CD4-positive, alpha-beta T cell (primary cell): ENCODE measurements at places on chromosomes 6 and 20. TPM values are rescaled to one million over a fixed set of nuclear protein-coding genes. Genes with fewer than 3 reads are reported as not detected.

Gene AIF1
- total RNA-seq, result 31.8 TPM

Gene DNAH8
- not detected for total RNA-seq

Gene FAM210B
- total RNA-seq, result 14.7 TPM

Gene BEND6
- total RNA-seq, result not detected

Gene SALL4
- total RNA-seq, result 0.05 TPM

Gene KCNQ5
- total RNA-seq, result 2.1 TPM

DNA sequence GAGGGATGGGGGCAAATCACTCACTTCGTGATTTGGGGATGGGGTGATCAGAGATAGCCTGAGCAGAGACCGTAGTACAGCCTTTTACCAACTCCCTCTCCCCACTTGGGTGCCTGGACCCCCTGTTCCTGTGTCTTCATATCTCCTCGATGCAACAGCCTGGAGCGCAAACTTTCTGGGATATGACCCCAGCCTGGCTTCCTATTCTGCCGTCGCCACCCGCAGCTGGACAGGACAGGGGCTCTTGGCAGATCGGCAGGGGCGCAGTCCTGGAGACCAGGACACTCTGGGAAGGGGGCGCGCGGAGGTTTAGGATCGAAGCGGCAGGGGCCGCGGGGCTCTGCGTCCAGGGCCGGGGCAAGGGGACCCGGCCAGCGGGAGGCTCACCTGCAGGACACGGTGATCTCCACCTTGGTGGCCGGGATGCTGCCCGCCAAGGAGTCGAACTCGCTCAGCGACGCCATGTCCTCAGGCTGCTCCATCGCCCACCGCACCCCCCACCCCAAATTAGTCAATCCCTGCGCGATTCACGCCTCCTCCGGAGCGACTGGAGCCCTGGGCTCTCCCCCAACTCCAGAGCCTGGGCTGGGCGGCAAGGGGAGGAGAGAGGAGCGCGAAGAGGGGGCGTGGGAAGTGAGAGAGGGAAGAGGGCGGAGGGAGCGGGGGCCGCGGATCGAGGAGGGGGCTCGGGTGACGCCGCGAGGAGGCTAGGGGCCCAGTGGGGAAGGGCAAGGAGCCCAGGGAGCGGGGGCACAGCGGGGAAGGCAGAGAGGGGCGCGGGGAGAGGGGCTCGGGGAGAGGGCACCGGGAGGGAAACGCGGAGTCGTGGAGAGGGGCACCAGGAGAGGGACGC is at the start of gene CPNE5:
Gene CPNE5 (minus strand): TSS at position 549 of the 853 bp plus-strand sequence. CDS start 67 bp downstream, at position 482.
- peak within 1 kb of the TSS; percentile 48 for H3K4me3 ChIP-seq
- no peak within 1 kb of the TSS for H3K27ac ChIP-seq
- no peaks in the 10 kb centered on the region for H3K36me3 ChIP-seq
- DNase-seq, result no peak
- H3K27me3 ChIP-seq, result peaks cover 30% of the 10 kb centered on the region

DNA sequence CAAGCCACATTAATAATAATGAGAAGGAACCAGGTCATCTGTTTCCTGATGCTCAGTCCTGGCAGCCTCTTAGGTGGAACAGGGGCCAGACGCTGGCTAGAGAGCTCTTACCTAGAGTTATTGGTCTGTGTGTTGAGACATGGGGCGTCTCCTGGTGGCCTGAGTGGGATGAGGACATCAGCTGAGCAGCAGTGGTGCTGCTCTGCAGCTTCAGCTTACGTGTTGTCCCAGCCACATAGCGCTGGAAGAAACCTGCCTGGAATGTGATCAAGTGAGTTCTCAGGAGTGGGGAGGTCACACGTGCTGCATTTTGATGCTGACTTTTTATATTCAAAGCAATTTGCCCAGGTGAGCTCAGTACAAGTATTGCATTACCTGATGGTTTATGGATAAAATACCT is 355.4 kb downstream of the CDH26 start:
- no peaks in the 10 kb centered on the region for H3K27me3 ChIP-seq
- no peaks in the 10 kb centered on the region for H3K36me3 ChIP-seq
- no peaks in the 10 kb centered on the region for H3K4me1 ChIP-seq
- DNase-seq, result no peak
- H3K27ac ChIP-seq, result no peak overlapping the region
- no peak overlapping the region for H3K4me3 ChIP-seq

- peak within 1 kb of the TSS; percentile 47 for H3K4me3 ChIP-seq
- H3K4me1 ChIP-seq, result peaks cover 15% of the 10 kb centered on the region
- peaks cover 21% of the 10 kb centered on the region for H3K27me3 ChIP-seq
- H3K27ac ChIP-seq, result no peak within 1 kb of the TSS
These were observed at the start of gene L3MBTL1 for GRCh38 chr20:43507150-43508080. L3MBTL1 (plus strand) TSS chr20:43507697; CDS start chr20:43513504, 5,807 bp downstream.

DNA sequence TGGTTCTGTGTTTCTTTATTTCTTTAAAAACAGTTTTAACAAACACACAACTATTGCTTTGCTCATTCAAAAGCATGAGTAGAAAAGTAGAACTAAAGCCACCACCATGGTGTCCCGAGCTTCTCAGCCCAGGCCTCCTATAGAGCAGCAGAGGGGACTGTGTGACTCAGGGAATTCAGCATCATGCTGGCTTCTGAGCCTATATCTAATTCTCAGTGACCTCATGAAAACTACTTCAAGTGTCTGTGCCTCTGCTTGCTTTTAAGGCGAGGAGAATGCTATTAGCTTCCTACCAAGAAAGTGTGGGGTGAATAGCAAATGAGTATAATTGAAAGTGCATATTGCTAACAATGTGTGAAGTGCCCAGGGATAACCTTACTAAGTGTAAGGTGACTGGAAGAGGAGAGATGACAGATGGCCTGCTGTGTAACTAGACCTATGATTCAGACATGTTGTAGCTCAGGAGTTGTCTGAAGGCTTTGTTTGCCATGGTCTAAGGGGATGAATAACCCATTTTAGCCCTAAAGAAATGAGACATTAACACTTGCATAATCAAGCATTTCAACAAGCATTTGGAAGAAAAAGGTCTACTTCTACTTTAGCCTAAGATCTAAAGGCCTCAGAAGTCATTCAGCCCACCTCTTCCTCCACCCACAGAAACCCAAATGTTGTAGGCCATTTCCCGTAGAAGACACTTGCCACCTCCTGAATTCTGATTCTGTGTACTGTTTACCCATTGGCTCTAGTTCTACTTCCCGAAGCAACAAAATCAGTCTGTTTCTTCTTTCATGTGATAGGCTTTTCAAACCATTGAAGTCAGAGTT is 121.5 kb upstream of the ARG1 start:
- no peaks in the 10 kb centered on the region for H3K27me3 ChIP-seq
- H3K27ac ChIP-seq, result no peak overlapping the region
- no peaks in the 10 kb centered on the region for H3K4me1 ChIP-seq
- H3K36me3 ChIP-seq, result no peaks in the 10 kb centered on the region
- no peak for DNase-seq

- no peak overlapping the region for H3K4me3 ChIP-seq
- DNase-seq, result no peak
- H3K27ac ChIP-seq, result no peak overlapping the region
- no peaks in the 10 kb centered on the region for H3K36me3 ChIP-seq
These were observed 34.7 kb upstream of the TOP1 start for GRCh38 chr20:40993794-40994540.

GRCh38 chr6:90184334-90185298 is 112.0 kb downstream of the BACH2 start:
- no peak overlapping the region for H3K4me3 ChIP-seq
- H3K4me1 ChIP-seq, result peaks cover 26% of the 10 kb centered on the region
- DNase-seq, result no peak
- H3K27ac ChIP-seq, result no peak overlapping the region

DNA sequence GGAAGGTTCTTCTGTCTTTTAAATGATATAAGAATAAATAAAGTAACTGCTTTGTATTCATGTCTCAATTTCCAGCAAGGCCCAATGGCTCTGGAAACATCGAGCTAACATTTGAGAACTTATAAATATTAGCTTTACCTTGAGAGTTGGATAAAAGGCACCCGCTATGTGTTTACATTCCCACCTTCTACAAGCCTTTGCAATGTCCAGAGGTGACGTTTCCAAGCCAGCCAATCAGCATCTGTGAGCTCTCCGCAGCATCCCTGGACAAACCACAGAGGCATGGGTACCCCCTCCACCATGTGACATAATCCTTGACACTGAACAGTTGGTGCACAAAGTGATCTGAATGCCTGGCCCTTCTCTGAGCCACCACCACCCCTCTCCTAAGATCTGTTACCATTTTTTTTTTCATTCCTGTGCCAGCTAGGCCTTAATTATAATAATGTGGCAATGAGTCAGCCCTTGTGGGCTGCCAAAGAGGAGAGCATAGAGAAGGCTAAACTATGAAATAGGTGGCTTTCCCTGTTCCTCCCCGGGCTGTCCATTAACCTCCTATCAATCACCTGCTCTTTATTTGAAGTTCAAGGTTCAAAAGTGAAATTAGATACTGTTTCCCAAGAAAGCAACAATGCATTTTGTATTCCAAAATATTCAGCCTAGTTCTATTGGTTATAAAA is 4.1 kb downstream of the CBLN4 start:
- no peak overlapping the region for H3K4me3 ChIP-seq
- H3K36me3 ChIP-seq, result no peaks in the 10 kb centered on the region
- no peaks in the 10 kb centered on the region for H3K4me1 ChIP-seq
- no peak for DNase-seq

GRCh38 chr20:21801193-21801592 is 95.7 kb downstream of the PAX1 start:
- H3K36me3 ChIP-seq, result no peaks in the 10 kb centered on the region
- H3K27ac ChIP-seq, result no peak overlapping the region
- H3K4me3 ChIP-seq, result no peak overlapping the region
- no peaks in the 10 kb centered on the region for H3K4me1 ChIP-seq
- no peaks in the 10 kb centered on the region for H3K27me3 ChIP-seq

DNA sequence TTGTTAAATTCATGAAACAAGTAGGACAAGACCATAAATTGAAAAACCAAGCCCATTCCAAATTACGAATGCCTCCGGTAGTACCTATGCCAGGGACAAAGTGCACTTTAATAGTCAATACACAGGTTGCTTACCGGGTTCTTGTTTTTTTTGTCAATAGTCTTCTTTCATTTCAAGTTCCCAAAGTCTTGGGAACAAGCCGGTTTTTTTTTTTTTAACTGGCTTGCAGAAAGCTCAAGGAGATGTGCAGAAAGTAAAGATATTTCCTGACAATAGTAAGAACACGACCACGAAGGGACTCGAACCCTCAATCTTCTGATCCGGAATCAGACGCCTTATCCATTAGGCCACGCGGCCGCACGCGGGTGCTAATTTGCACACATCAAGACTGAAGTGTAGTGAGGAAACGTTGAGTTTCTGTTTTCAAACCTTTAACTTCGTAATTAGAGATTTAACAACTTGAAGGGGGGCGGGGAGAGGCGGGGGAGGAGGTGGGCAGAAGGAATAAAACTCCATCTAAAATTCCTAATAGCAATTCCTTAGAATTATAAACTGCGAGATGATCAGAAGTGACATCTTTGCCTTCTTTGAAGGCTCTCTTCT is 181.0 kb downstream of the TRIM27 start:
- H3K36me3 ChIP-seq, result no peaks in the 10 kb centered on the region
- H3K4me3 ChIP-seq, result no peak overlapping the region
- no peak for DNase-seq
- no peak overlapping the region for H3K27ac ChIP-seq
- no peaks in the 10 kb centered on the region for H3K4me1 ChIP-seq

DNA sequence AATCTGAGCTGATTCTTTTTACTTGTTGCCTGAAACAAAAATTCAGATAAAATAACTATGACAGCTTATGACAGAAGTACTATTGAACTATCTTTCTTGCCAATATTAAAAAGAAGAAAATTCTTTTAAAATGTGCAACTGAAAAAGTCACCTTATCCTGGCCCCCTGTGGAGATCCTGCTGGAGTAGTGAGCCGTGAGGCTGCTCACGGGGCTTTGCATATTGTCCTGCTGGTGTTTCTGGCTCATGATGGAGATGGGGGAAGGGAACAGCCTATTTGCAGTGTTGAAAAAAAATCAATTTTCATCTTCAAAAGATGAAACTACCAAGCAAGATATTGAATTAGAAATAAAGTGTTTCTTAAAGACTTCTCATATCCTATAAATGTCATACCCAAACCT is 216.0 kb downstream of the SAMD5 start:
- H3K36me3 ChIP-seq, result no peaks in the 10 kb centered on the region
- H3K4me3 ChIP-seq, result no peak overlapping the region
- no peak overlapping the region for H3K27ac ChIP-seq
- no peak for DNase-seq
- H3K4me1 ChIP-seq, result no peaks in the 10 kb centered on the region

- no peak overlapping the region for H3K27ac ChIP-seq
- H3K4me3 ChIP-seq, result no peak overlapping the region
- H3K36me3 ChIP-seq, result no peaks in the 10 kb centered on the region
- no peaks in the 10 kb centered on the region for H3K4me1 ChIP-seq
These were observed 102.6 kb downstream of the IBTK start for GRCh38 chr6:82144852-82145340.

GRCh38 chr20:50837532-50838321 is 42.9 kb downstream of the BCAS4 start:
- no peak overlapping the region for H3K27ac ChIP-seq
- no peaks in the 10 kb centered on the region for H3K4me1 ChIP-seq
- no peaks in the 10 kb centered on the region for H3K27me3 ChIP-seq
- no peak overlapping the region for H3K4me3 ChIP-seq
- DNase-seq, result no peak

GRCh38 chr6:138931660-138932059 is 56.4 kb downstream of the REPS1 start:
- no peak overlapping the region for H3K27ac ChIP-seq
- no peak overlapping the region for H3K4me3 ChIP-seq
- H3K4me1 ChIP-seq, result no peaks in the 10 kb centered on the region
- DNase-seq, result no peak
- peaks cover 39% of the 10 kb centered on the region for H3K36me3 ChIP-seq

GRCh38 chr6:145026267-145026679 is 709.0 kb downstream of the EPM2A start:
- H3K36me3 ChIP-seq, result no peaks in the 10 kb centered on the region
- no peaks in the 10 kb centered on the region for H3K27me3 ChIP-seq
- no peak overlapping the region for H3K27ac ChIP-seq
- DNase-seq, result no peak

- no peaks in the 10 kb centered on the region for H3K27me3 ChIP-seq
- no peaks in the 10 kb centered on the region for H3K4me1 ChIP-seq
- H3K4me3 ChIP-seq, result no peak overlapping the region
These were observed 150.8 kb downstream of the ASCC3 start for GRCh38 chr6:100730001-100730980.

DNA sequence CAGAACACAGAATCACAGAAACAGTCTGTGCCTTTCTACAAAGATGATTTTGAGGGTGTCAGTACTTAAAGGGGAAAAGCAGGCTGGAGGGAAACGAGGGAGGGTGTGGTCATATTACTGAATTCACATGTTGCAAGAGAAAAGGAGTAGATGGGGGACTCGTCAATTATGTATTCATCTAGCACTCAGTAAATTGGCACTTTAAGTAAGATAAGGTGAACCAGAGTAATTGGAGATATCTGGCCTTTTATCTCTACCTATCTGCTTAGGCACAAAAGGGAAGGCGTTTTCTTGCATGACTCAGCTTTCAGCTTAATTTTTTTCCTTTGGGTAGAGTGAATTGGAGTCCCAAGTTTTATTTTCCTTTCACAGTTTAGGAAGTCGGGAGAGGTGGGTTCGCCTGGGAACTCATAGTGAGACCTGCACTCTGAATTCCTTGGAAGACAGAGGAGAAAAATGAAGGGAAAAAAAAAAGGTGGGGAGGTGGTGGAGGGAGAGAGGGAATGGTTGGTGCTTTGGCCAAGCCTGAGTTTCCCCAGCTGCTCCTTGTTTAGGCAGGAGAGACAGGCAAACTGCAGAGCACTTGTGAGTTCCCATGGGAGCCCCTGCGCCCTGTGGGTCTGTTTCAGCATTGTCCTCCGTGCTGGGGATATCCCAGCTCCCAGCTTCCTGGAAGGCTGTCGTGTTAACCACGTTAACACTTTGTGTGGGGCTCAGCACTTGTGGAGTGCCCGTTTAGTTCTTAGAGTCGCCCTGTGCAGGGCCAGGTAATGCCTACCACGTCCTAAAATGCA is 19.7 kb upstream of the GTSF1L start:
- no peak overlapping the region for H3K4me3 ChIP-seq
- DNase-seq, result no peak
- H3K4me1 ChIP-seq, result peaks cover 20% of the 10 kb centered on the region
- no peak overlapping the region for H3K27ac ChIP-seq
